T follicular helper cell (primary cell): ENCODE measurements at places on chromosomes 16 and 17.

GRCh38 chr16:11439790-11440656, 94.8 kb downstream of the RMI2 start:
- DNase-seq = no peak

DNA sequence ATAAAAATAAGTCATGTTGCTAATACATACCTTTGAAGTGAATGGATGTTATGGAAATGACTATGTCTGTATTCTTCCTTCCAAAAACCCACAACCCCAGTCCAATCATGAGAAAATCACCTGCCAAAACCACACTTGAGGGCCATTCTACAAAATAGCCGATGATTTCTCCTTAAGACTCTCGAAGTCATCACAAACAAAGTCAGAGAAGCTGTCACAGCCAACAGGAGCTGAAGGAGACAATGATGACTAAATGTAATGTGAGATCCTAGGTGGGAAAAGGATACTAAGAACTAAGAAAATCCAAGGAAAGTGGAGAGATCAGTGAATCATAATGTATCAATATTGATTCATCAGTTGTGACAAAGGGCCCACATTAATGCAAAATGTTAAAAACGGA, 432.9 kb upstream of the DYNLRB2 start:
- no peak for DNase-seq

DNA sequence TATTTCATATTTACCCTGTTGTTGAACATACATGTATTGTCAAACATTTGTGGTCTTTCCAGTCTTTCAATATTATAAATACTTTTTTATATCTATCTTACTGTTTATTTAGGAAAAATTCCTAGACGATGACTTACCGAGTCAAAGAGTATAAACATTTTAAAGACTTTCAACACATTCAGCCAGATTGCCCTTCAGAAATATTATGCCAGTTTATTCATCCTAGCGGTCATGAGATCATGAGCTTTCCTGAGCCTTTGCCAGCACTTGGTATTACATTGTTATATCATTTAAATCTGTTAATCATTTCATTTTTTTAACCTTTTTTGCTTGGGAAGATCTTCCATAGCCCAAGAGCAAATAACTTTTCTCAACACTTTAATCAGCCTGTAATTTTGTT, 197.4 kb downstream of the SPECC1 start:
- DNase-seq = no peak

DNA sequence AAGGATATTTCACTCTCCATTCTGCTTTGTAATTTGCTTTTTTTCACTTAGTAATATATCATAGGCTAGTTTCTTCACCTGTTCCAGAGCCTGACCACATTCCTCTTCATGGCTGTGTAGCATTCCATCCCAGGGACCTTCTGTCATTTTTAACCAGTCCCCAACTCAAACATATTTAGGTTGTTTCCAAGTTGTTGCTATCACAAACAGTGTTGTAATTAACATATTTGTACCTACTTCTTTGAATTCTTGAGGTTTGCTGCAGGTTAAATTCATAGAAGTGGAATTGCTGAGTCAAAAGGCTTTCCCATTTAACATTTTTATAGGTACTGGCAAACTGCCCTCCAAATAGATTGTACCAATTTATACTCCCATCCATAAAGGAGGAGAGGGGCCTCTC, 65.1 kb upstream of the MED9 start:
- DNase-seq = no peak

DNA sequence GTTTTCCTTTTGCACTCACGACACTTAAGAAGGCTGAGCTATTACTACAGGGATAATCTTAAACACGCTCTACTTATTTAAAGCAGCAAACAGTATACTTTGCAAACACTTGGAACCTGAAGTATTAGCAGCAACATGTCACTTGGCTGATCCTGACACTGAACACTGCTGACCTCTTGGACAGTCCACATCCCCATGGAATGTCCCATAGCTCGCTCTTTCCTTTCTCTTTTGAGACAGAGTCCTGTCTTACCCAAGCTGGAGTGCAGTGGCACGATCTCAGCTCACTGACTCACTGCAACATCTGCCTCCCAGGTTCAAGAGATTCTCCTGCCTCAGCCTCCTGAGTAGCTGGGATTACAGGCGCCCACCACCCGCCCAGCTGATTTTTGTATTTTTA, 26.4 kb downstream of the SMYD4 start:
- DNase-seq = no peak

- DNase-seq = no peak
Observed at GRCh38 chr17:16443511-16444257, 28.3 kb downstream of the TRPV2 start.

GRCh38 chr16:67186550-67186950, 2.8 kb upstream of the MATCAP1 start:
- no peak for DNase-seq

GRCh38 chr16:5062790-5063765, 2.7 kb downstream of the C16orf89 start:
- DNase-seq = no peak

DNA sequence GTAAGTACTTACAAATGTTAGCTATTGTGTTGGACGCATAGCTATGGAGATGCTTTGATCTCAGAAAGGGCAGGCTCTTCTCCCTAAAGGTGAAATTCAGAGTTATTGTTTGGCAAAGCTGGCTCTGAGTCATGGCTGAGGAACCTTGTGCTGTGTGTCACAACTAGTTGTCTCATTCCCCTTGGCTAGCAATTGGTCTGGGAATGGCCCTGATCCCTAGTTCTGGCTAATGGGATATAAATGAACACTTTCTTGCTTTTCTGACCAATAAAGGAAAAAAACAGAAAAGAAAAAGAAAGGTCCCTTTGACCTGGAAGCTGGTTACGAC, 210.6 kb downstream of the MAP2K4 start:
- no peak for DNase-seq

- no peak for DNase-seq
Observed at GRCh38 chr16:28572696-28573510, 19.2 kb downstream of the SGF29 start.

- DNase-seq = no peak
Observed at GRCh38 chr17:28935744-28936460, 15.4 kb downstream of the PHF12 start.

GRCh38 chr16:14280541-14280940, 209.4 kb downstream of the MRTFB start:
- DNase-seq = no peak

DNA sequence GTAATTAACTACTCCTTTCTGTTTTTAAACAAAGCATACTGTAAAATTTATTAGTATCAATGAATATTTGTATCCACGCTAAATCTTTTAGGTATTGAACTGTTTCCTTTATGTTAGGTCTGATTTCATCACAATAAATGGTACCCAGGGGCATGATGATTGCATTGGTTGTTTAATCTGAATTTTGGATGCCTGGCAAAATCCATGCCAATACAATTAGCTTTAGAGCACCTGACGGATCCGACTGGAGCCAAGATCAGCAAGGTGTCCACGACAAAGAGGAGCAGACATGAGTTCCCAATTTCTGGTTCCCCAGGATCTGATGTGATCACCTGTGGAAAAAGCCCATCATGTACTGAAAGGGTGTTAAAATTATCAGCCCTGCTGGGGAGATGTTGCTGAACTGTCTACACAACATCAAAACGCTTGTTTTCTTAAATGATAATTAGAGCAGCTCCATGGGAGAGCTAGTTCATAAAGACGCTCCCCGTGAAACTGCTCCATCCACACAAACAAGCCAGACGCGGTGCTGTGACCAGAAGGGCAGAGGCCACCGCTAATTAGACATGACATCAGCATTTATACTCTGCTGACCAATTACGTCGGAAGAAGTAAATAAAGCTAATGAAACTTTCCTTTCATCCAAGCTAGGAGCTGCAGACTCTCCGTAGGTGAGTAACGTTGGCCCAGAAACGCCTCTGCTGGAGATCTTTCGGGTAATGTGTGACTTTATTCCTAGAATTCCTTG, 151.7 kb downstream of the CPPED1 start:
- no peak for DNase-seq

GRCh38 chr16:11602321-11602720, 15.6 kb upstream of the LITAF start:
- no peak for DNase-seq

DNA sequence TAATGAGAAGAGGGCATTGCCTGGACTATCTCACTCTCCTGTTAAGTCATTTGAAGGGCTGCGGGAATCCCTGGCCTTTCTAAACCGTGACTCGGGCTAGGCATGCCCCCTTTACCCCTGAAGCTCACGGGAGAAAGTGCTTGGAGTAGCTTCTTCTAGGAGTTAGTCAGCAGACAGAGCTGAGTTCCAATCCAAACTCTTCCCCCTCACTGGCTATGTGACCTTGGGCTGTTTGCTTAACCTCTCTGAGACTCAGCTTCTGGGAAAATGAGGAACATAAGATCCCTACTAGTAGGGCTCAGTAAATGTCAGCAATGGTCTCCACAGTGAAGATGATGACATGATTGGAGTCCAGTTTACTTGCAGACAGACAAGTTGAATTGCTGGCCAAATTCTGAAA, 5.7 kb upstream of the B9D1 start:
- DNase-seq = no peak

DNA sequence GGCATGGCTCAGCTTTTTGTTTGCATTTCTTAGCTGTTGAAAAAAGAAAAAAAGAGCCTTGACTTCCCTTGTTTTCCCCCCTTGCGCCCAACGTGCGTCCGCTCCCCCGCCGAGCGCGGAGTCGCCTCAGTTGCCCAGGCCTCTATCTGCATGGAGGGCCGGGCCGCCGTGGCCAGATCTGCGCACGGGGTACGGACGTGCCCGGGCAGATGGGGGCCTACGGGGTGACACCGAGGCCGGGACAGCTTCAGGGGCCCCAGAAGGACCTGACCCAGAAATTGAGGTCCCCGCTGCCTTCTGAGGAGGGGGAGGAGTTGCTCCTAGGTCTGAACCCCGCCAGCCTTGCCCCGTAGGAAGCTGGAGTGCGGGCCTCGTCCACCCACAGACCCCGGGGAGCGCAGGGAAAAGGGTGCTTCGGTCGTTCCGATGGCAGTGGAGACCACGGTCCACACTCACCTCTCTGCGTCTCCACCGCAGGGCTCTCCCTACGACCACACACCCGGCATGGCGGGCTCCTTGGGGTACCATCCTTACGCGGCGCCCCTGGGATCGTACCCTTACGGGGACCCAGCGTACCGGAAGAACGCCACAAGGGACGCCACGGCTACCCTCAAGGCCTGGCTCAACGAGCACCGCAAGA, 1.5 kb downstream of the IRX5 start:
- no peak for DNase-seq

GRCh38 chr17:78973792-78974520, 5.8 kb downstream of the LGALS3BP start:
- no peak for DNase-seq

DNA sequence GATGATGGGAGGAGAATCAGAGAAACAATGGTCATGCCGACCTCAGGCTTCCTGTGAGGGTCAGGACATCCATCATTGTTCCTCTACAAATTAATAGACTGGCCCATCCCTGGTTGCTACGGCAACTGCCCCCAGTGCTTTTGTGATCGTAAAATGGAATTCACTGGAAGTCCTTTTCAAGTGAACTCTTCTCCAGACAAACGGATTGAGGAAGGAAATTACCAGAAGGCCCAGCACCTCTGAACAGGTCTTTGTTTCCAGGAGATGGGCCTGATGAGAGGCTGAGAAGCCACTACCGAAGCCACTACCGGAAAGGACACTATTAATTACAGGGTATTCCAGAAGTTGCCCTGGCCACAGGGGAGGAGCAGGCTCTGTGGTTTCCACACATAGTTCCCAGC, 126.0 kb downstream of the MGAT5B start:
- no peak for DNase-seq

DNA sequence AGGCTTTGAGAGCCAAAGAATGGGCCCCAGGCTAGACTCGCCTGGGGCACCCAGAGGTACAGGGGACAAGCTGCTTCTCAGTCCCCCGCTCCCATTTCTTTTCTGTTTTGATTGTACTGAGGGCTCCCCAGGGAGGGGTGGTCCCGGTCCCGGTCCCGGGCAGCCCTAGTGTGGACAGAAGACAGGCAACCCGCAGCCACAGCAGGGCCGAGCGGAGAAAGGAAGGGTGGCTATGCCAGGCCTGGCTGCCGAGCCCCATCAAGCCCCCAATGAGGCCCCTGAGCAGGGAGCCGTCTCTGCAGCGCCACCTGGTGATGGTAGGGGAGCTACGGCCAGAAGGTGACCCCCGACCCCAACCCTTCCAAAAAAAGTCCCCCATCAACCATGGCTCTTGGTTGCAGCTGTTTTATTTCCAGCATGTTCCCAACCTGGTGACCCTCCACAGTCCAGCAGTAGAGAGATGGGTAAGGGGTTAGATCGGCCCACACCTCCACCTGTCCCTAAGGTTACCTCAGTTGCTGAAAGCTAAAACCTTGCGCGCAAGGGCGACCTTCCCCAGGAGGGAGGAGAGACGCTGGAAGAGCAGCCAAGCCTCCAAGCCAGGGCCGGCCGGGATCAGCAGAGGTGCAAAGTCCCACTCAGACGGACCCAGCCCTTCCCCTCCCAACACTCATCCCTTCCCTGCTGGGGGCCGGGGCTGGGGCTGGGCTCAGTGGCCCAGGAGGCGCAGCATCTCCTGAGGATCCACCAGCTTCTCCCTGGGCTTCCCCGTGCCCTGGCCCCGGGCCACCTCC, 2.6 kb upstream of the GRIN2C start:
- DNase-seq = peak; percentile 54

GRCh38 chr16:68444056-68444657, 4.2 kb downstream of the SMPD3 start:
- DNase-seq = no peak

DNA sequence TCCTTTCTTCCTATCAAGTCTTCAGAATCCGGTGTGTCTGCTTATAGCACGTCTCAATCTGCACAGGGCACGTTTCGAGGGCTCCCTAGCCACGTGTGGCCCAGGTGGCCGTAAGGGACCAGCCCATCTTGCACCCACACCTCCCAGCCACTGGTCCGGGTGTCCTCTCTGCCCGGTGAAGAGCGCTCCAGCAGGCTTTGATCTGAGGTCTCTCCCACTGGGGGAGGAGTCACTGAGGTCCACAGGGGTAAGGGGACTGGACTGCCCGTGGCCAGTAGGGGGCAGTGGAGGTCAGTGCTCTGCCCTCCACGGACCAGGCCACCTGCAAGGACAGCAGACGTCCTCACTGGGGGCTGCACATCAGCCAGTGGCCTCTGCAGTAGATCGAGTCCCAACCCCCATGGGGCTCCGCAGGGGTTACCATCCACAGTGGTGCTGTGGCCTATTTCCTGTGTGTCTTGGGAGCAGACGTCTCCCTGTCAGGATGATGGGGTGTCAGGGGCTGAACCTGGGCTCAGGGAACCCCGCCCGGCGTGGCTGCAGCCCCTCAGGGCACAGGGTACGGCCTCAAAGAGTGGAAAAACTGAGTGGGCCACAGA, 204.1 kb upstream of the CIBAR2 start:
- no peak for DNase-seq

GRCh38 chr17:29059281-29059680, 16.3 kb downstream of the PIPOX start:
- DNase-seq = no peak

GRCh38 chr17:2983255-2983654, 80.2 kb downstream of the OR1D5 start:
- DNase-seq = no peak

- no peak for DNase-seq
Observed at GRCh38 chr16:19484096-19484495, 37.8 kb downstream of the GDE1 start.

GRCh38 chr16:11800382-11800718, 3.3 kb upstream of the ZC3H7A start:
- no peak for DNase-seq
